Skin of body (tissue), 3 donors: ENCODE measurements at places on chromosomes 12 and 14. TPM values are rescaled to one million over a fixed set of nuclear protein-coding genes. Genes with fewer than 3 reads are reported as not detected.

GRCh38 chr12:67674417-67674816, 25.9 kb downstream of the DYRK2 start:
- no peak for DNase-seq

DNA sequence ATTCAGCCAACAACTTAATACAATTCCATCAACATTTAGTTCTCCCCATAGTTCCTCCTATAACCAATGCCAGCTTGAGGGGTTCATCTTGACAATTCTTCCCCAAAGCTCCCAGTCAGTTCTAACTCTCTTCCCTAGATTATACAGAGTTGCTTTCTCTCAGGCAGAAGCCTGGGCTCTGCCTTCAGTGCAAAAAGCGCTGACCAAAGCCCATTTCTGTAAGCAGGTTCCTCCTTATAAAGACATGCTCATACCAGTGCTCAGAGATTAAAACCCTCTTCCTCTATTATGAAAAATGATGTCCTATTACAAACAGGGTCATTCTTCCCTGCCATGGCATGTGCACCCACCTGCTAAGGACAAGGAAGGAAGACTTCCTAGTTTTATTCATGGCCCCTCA, 16.2 kb downstream of the SPIC start:
- no peak for DNase-seq

- no peak for DNase-seq
Observed at GRCh38 chr12:19542606-19543005, 103.3 kb downstream of the AEBP2 start.

DNA sequence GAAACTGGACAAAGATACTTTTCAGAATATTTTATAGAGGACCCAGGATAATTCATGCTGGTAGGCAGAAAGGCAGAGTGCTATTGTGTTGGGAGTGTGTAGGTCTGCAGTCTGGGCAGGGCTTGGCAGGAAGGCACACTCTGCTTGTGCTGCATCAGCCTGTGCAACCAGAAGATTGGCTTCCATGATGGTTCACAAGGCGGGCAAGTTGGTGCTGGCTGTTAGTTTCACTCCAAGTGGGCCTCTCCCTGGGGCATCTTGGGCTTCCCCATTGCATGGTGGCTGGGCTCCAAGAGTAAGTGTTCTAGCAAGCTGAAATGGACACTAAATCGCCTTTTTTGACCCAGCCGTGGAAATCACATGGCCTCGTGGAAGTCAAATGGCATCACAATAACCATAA, 1.8 kb upstream of the UBE2N start:
- DNase-seq, result no peak

- no peak for DNase-seq
Observed at GRCh38 chr12:75936515-75937440, 94.8 kb downstream of the PHLDA1 start.

GRCh38 chr14:48857366-48857765, 728.8 kb downstream of the RPS29 start:
- DNase-seq, result no peak

GRCh38 chr12:79400481-79400880, 290.3 kb downstream of the PAWR start:
- no peak for DNase-seq

GRCh38 chr14:104333646-104334423, 195.4 kb downstream of the KIF26A start:
- DNase-seq, result no peak

GRCh38 chr12:49665384-49665783, 41.8 kb downstream of the FMNL3 start:
- DNase-seq, result no peak

- DNase-seq, result no peak
Observed at GRCh38 chr12:95497031-95497430, 23.1 kb downstream of the METAP2 start.

DNA sequence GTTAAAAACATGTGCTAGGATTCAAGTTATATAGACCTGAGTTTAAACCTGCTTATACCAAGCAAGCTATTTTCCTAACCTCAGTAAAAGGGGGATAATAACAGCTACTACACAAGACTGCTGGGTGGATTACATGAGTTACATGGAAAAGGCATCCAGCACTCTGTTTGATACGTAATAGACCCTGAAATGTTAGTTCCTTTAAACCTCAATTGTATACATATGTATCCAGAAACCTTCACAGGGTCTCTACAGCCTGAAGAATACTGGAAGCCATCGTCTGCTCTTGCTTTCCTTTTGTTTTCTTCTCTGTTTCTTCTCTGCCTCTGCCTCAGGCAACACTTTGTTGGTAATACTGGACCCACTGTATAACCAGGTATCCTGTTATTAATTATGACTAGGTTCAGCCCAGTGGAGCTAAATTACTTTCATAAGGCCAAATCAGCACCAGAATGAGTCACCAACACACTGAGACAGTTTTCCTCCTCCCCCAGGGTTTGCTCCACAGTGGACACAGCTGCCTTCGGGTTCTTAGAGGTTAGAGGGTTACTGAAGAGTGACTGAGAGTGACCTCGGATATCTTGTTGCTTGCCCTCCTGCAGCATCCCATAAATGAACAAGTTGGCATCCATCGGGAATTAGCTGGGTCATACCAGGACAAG, 127.1 kb downstream of the CAPZA3 start:
- DNase-seq, result no peak

- DNase-seq, result peak; percentile 55
Observed at GRCh38 chr12:47114481-47114892, 34.7 kb upstream of the AMIGO2 start.

GRCh38 chr12:49335118-49335954, 1.7 kb downstream of the C1QL4 start:
- DNase-seq, result no peak

GRCh38 chr14:104559028-104559803, 20.3 kb upstream of the C14orf180 start:
- no peak for DNase-seq

DNA sequence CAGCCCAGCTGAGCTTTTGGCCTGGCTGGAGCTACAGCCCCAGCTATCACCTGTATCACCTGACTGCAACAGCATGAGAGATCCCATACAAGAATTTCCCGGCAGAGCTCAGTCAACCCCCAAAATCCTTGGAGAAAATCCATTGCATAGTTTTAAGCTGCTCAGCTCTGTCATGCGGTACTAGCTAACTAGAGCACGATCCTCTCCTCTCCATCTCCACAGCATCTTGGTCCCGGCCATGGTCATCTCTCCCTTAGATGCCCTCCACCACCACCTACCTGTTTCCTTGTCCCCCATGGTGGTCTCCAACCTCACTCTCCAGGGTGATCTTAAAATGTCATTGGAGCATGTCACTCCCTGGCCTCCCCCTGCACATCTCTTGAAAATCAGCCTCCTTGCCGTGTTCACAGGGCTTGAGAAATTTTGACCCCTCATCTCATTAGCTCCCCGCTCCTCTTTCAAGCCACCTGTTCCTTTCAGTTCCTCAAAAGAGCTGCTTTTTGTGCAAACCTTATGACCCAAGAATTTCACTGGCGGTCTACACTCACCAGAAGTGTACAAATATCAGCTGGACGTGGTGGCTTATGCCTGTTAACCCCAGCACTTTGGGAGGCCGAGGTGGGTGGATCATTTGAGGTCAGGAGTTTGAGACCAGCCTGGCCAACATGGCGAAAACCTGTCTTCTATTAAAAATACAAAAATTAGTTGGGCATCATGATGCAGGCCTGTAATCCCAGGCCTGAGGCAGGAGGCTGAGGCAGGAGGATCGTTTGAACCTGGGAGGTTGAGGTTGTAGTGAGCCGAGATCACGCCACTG, 8.1 kb upstream of the CLMN start:
- DNase-seq, result no peak

- DNase-seq, result no peak
Observed at GRCh38 chr14:95237958-95238340, 80.6 kb upstream of the DICER1 start.

DNA sequence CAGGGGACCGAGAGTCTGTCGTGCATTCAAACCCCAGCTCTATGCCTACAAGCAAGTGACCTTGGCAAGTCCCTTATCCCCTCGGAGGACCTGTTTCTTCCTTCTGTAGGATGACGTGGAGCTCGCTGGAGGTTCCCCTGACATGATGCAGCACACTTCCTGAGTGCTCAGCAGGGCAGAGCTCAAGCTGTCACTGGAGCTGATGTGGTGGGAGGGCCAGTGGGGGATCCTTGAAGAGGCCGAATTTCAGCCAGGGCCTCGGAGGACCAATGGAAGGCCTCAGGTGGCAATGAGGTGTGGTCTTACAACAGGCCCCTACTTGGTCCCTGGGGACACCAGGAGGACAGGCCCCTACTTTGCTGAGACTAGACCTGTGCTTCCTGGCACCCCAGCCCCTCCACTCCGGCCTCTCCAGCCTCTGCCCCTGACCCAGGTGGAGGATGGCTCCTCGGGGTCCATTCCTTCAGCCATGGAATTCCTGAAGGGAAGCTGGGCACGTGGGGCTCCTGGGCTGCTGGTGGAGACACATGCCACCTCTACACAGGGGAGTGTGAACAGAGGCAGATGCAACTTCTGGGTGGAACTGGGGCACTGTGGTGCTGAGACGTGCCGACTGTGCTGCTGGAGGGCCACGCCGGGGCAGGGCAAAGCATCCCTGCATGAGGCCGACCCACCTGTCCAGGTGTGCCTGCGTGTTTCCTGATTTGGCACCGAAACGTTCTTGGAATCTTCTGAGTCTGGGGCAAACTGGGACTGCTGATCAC, 18.7 kb upstream of the KIF26A start:
- DNase-seq, result no peak

DNA sequence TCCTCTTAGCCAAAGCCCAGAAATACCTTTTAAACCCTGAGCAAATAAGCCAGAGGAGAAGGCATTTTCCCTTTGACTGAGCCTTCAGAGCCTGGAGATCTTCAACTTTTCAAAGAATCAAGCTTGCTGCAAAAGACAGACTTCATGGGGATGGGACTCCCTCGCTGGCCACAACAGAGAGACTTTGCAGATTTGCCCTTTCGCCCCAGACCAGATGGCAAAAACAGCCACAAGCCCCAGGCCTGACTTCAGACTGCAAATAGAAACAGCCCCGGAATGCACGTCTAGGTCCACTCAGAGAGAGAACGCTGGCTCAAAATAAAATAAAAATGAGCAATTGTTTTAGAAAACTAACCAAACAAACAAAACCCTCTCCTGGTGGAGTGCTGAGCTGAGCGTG, 114.6 kb upstream of the MED13L start:
- DNase-seq, result no peak

DNA sequence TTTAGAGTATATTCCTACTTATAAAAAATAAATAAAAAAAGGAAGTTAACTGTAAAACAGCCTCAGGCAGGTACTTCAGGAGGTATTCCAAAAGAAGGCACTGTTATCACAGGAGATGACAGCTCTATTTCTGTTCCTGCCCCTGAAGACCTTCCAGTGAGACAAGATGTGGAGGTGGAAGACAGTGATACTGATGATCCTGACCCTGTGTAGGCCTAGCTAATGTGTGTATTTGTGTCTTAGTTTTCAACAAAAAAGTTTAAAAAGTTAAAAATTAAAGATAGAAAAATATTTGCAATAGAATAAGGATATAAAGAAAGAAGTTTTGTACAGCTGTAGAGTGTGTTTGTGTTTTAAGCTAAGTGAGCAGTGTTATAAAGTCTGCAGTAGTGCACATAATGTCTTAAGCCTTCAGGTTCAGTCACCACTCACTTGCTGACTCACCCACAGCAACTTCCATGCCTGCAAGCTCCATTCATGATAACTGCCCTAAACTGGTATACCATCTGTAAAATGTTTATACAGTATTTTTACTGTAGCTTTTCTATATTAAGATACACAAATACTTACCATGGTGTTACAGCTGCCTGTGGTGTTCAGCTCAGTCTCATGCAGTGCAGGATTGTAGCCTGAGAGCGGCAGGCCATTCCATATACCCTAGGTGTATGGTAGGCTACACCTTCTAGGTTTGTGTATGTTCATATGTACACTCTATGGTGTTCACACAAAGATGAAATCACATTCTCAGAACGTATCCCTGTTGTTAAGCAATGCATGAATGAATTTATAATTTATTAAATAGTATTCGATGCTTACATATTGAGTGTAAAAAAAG, 121.1 kb downstream of the ANO6 start:
- DNase-seq, result no peak

GRCh38 chr12:63068857-63069442, 82.1 kb downstream of the AVPR1A start:
- peak; percentile 33 for DNase-seq

DNA sequence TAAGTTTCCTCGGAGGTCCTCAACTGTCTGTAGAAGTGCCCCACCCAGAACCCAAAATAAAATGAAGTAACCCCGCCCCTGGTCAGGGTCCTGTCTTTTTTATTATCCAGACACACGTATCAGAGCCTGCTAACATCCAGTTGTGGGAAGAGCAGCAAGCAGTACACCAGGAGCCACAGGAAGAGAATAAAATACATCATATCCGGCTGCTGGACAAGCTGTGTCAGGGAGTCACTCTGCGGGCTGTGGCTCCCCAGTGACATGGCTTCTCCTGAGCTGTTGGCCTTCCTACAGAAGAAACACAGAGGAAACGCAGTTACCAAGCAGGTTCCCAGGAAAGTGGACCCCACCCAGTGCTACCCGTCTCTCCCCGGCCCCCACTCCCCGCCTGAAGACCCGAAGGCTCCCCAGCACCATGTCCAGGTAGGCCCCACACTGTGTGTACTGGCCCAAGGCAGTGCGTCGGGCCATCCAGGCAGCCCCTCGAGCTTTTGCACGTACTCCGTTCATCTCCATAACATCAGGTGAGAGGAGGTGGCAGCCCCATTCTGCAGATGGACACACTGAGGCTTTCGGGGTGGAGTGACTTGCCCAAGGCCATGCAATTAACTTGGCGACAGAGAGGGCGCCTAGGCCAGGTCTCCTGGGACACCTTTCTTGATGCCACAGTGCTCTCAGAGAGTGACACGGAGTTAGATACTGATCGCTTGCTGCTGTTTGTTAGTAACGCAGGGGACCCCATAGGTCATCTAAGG, 34.3 kb upstream of the DICER1 start:
- DNase-seq, result no peak

GRCh38 chr14:105487449-105487985, 831 bp downstream of the CRIP1 start:
- DNase-seq, result peak; percentile 72

- DNase-seq, result no peak
Observed at GRCh38 chr12:88820012-88820411, 239.7 kb upstream of the KITLG start.

GRCh38 chr12:54019924-54020590, 8.2 kb upstream of the HOXC6 start:
- DNase-seq, result no peak

GRCh38 chr12:38399711-38400206, 83.2 kb downstream of the ALG10B start:
- no peak for DNase-seq

The SUSD6 gene
- 18.5 TPM for total RNA-seq

The CMTM5 gene
- 2.7 TPM for total RNA-seq

The OVCH1 gene
- total RNA-seq, result 0.30 TPM

The FGF23 gene
- total RNA-seq, result not detected

The SERPINA5 gene
- 0.20 TPM for total RNA-seq

The APOF gene
- total RNA-seq, result not detected

The AMN gene
- total RNA-seq, result 4.4 TPM

The GLIPR1L2 gene
- total RNA-seq, result 2.1 TPM

The ZDHHC22 gene
- total RNA-seq, result under 0.01 TPM

The METTL25 gene
- 24.9 TPM for total RNA-seq

The CRIP1 gene
- total RNA-seq, result 10.5 TPM

The LRP1-AS gene
- not detected for total RNA-seq

The FOXG1 gene
- not detected for total RNA-seq

The EML5 gene
- total RNA-seq, result 0.49 TPM
